ENCODE measurements at places on chromosomes 13 and 19. TPM values are rescaled to one million over a fixed set of nuclear protein-coding genes. Genes with fewer than 3 reads are reported as not detected.

The SPATA13 gene
- total RNA-seq, result 0.42 TPM

The FCER2 gene
- total RNA-seq, result 0.38 TPM

The C19orf73 gene
- 3.2 TPM for total RNA-seq

- H3K4me1 ChIP-seq, result peaks cover 11% of the 10 kb centered on the region
- H3K4me3 ChIP-seq, result no peak overlapping the region
- H3K27ac ChIP-seq, result no peak overlapping the region
- no peaks in the 10 kb centered on the region for H3K27me3 ChIP-seq
These were observed 21.9 kb downstream of the ZNF473 start for GRCh38 chr19:50047671-50048070.

- peak overlapping the region; percentile 64 for H3K4me3 ChIP-seq
- no peaks in the 10 kb centered on the region for H3K36me3 ChIP-seq
- no peaks in the 10 kb centered on the region for H3K27me3 ChIP-seq
- peak; percentile 97 for DNase-seq
- peaks cover 24% of the 10 kb centered on the region for H3K4me1 ChIP-seq
These were observed 9.8 kb downstream of the PRX start for GRCh38 chr19:40403262-40403984.

GRCh38 chr13:113854238-113855011 lies 9.5 kb downstream of the GAS6 start:
- H3K27ac ChIP-seq, result no peak overlapping the region
- H3K4me3 ChIP-seq, result no peak overlapping the region
- no peaks in the 10 kb centered on the region for H3K27me3 ChIP-seq
- peaks cover 2% of the 10 kb centered on the region for H3K36me3 ChIP-seq
- DNase-seq, result no peak
- H3K4me1 ChIP-seq, result peaks cover 19% of the 10 kb centered on the region

DNA sequence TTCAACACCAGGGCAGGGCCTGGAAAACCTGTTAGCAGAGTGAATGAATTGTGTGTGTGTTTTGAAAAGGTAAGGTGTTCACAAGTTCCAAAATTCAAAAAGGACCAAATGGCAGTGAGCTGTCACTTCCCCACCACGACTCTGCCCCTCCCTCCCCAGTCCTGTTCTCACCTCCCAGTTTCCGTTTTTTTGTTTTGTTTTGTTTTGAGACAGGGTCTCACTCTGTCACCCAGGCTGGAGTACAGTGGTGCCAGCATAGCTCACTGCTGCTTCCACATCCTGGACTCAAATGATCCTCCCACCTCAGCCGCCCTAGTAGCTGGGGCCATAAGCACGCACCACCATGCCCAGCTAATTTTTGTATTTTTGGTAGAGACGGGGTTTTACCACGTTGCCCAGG lies 20.3 kb upstream of the BCL3 start:
- no peak overlapping the region for H3K27ac ChIP-seq
- no peak overlapping the region for H3K4me3 ChIP-seq
- H3K27me3 ChIP-seq, result no peaks in the 10 kb centered on the region
- no peak for DNase-seq
- H3K36me3 ChIP-seq, result no peaks in the 10 kb centered on the region

DNA sequence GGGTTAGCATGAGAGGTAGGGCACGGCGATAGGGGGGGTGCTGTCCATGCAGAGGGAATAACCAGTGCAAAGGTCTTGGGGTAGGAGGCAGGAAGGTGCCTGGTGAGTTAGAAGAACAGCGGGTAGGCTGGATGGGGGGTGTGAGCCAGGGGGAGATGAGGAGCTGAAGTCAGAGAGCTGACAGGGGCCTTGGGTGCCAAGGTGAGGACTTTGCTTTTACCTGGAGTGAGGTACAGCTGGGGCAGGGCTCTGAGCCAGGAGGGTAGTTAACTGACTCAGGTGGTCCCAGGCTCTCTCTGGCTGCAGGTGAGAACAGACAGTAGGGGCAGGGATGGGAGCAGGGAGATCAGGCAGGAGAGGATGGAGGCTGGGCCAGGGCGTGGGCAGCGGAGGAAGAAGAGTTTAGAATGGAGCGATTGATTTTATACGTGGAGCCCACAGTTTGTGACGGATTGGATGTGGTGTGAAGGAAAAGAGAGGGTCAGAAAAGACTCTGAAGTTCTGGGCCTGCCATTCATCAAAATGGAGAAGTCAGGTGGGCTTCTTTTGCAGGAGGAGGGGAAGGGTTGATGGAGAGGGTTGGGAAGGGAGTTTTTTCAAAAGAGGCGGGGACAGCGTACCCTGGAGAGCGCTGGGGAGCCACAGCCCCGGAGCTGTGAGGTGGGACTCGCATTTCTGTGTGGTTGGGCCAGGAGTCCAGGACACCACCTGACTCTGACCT lies 1.2 kb upstream of the GRAMD1A start:
- H3K27me3 ChIP-seq, result no peaks in the 10 kb centered on the region
- H3K27ac ChIP-seq, result peak overlapping the region; percentile 80
- peaks cover 20% of the 10 kb centered on the region for H3K36me3 ChIP-seq
- H3K4me1 ChIP-seq, result peaks cover 44% of the 10 kb centered on the region
- H3K4me3 ChIP-seq, result peak overlapping the region; percentile 77
- DNase-seq, result no peak

GRCh38 chr19:11164879-11165406 lies 9.4 kb upstream of the SPC24 start:
- DNase-seq, result no peak
- no peak overlapping the region for H3K4me3 ChIP-seq
- peaks cover 4% of the 10 kb centered on the region for H3K4me1 ChIP-seq
- no peak overlapping the region for H3K27ac ChIP-seq

DNA sequence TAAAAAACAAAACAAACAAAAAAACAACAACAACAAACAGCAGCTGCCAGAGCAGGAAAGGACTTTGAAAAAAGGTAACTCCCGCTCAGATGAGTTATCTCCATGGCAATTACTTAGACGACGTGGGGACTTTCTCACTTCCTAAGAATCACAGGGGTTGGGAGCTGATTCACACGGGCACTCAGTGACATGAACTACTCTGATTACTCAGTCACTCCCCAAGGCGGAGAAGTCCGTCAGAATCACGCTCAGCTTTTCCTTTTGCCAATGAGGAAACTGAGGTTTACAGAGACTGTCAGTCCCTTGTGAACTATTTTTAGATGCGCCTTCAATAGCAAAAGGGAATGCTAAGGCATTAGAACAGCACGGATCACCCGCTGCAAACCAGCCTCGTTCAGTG lies 32.3 kb upstream of the MATK start:
- no peak for DNase-seq
- H3K27me3 ChIP-seq, result no peaks in the 10 kb centered on the region
- peaks cover 5% of the 10 kb centered on the region for H3K4me1 ChIP-seq
- no peak overlapping the region for H3K4me3 ChIP-seq
- H3K36me3 ChIP-seq, result no peaks in the 10 kb centered on the region

DNA sequence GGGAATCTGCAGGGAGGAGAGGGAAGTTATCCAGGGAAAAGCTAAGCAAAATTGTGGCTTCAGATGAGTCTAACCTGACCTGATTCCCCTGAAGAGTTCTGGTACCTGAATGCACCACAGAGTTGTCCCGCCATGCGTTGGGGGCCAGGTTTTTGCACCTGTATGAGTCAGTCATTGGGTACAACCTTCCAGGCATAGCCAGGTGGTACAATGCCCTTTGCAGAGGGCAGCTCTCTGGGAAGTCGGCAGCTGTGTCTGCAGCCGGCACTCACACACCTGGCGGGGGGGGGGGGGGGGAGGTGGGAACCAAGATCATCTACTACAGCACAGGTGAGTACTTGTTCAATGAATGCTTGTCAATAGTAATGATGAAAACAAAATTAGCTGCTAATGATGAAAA lies 52.5 kb upstream of the GTF3A start:
- no peaks in the 10 kb centered on the region for H3K4me1 ChIP-seq
- peaks cover 45% of the 10 kb centered on the region for H3K27me3 ChIP-seq
- no peak overlapping the region for H3K4me3 ChIP-seq
- no peak for DNase-seq
- H3K36me3 ChIP-seq, result no peaks in the 10 kb centered on the region

DNA sequence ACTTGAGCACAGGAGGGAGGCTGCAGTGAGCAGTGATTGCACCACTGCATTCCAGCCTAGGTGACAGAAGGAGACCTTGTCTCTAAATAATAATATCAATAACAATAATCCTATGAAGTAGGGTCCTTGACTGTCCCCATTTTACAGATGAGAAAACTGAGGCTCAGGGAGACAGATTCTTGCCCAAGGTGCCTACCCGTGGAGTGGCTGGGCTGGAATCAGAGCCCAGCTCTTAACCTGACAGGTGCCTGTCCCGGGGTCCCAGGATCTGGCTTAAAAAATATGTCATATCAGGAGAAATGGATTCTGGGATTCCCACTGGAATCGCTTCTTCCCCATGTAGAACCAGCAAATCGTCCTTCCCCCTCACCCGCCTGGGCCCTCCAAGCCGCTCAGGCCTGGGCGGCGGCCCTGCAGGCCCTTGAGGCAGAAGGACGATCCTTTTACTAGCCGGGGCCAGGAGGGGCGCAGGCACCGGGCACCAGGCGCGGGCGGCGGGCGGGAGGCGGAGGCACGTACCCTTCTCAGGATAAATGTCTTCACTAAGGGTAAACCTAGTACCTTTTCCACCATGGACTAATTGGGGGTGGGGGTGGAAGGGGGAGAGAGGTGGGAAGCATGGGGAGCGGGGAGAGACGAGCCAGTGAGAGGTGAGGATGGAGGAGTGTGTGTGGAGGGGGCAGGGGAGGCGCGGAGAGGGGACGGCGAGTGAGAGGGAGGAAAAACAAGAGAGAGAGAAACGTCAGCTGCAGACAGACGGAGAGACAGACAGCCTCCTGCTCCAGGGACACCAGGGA lies 60.6 kb downstream of the COLGALT1 start:
- H3K27me3 ChIP-seq, result no peaks in the 10 kb centered on the region
- H3K4me3 ChIP-seq, result peak overlapping the region; percentile 47
- H3K4me1 ChIP-seq, result peaks cover 2% of the 10 kb centered on the region
- peak overlapping the region; percentile 82 for H3K27ac ChIP-seq

- H3K27me3 ChIP-seq, result no peaks in the 10 kb centered on the region
- no peaks in the 10 kb centered on the region for H3K36me3 ChIP-seq
- H3K4me1 ChIP-seq, result no peaks in the 10 kb centered on the region
- no peak overlapping the region for H3K4me3 ChIP-seq
- H3K27ac ChIP-seq, result no peak overlapping the region
- no peak for DNase-seq
These were observed 68.9 kb downstream of the FREM2 start for GRCh38 chr13:38755793-38756192.

Data from K562 (cell line).